Naive thymus-derived CD8-positive, alpha-beta T cell (primary cell): ENCODE measurements at places on chromosomes 5 and 9. TPM values are rescaled to one million over a fixed set of nuclear protein-coding genes. Genes with fewer than 3 reads are reported as not detected.

DNA sequence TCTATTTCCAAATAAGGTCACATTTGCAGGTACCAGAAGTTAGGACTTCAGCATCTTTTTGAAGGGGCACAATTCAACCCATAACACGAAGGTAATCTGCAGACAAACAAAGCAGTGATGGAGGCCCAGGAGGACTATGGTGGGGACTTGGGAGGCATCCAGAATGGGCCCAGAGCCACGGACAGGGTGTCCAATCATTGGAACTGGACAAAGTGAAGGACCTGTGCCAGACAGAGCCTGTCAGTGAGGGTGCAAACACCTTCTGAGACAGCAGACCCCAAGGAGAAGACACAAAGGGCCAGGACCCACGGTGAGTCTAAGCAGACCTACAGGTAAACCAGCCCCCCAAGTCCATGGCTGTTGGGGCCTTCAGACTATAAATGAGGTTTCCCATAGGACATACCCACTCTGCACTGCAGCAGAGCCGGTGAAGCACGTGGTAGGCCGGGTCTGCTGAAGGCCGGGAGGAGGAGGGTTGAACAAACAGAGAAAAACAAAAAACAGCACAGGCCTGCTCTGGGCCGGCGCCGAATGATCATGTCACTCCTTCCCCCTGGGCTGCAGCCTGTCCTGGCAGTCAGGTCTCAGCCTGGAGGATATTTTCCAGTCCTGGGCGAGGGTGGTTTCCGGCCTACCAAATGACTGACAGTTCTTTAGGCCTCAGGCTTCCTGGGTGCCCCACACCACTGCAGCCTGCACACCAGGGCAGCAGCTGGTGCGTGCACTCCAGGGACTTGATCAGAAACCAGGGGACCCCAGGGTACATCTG lies 84.4 kb downstream of the COL23A1 start:
- no peak for DNase-seq

DNA sequence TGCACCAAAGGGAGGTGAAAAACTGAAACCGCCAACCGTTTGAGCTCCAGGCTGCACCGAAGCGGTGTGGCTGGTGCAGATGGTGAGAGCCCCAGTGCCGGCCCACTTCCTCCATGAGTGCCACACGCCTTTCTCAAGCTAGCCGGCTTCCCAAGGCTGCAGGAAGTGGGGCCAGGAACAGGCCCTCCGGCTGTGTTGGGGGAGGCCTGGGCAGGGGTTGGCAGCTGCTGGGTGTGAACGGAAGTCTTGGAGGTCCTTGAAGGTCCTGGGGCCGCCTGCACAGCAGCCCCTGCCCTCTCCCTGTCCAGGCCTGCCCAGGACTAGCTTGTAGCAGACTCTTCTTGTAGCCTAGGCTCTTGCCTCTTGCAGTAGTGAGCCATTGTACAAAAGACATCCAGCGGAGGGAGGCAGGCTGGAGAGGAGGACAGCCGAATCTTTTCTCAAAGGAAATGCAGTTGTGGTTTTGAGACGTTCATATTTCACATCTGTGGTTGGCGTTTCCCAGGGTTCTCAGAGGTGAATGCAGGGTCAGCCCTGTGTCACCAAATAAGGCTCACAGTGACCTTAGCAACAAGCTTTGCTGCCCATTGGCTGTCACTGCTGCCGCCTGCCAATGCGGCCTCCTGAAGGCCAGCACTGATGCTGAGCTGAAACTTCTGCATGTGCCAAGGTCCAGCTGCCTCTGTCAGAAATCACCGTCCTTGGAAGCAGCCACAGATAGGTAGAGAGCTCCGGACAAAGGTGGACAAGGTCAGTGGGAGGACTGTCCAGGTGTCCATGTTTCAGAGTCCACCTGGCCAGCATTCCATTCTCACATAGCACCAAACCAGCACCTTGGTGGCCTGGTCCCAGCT lies 23.9 kb downstream of the IRF1 start:
- DNase-seq: peak; percentile 76

DNA sequence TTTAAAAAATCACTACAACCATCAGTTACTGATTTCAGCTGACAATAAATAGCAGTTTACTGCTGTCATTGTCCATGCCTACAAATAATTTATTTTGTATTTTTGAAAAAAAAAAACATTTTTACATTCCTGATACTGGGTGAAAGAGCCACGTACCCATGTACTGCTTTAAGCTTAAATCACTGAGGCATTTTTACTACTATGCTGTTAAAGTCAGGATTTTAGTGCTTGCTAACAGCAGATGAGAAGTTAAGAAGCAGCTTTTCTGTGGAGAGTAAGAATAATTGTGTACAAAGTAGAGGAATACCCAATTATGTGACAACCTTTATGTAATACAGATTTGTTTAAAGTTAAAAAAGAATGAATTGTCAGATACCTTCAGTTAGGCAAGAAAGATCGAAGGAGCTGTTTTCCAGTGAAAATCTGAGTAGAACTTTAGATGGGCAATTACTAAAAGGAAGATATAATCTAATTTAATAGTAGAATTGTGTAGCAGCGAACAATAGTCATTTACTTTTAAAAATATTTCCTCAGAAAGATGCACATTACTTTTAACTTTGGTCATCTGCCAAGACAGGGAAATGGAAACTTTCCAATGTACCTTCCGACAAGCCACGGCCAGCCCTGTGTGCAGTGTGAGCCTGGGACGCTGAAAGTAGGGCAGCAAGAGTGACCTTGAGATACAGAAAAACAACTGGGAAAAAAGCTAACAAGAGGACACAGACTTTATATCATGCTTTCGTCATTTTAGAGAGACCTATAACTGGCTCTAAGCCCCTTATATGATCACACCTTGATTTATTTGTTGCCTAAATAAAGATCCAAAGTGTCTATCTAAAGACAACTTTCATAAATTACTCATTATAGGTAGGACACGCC lies 39.9 kb downstream of the RHOBTB3 start:
- no peak for DNase-seq

Gene HK3
- polyA plus RNA-seq: 0.21 TPM

Gene CYLC2
- not detected for polyA plus RNA-seq

DNA sequence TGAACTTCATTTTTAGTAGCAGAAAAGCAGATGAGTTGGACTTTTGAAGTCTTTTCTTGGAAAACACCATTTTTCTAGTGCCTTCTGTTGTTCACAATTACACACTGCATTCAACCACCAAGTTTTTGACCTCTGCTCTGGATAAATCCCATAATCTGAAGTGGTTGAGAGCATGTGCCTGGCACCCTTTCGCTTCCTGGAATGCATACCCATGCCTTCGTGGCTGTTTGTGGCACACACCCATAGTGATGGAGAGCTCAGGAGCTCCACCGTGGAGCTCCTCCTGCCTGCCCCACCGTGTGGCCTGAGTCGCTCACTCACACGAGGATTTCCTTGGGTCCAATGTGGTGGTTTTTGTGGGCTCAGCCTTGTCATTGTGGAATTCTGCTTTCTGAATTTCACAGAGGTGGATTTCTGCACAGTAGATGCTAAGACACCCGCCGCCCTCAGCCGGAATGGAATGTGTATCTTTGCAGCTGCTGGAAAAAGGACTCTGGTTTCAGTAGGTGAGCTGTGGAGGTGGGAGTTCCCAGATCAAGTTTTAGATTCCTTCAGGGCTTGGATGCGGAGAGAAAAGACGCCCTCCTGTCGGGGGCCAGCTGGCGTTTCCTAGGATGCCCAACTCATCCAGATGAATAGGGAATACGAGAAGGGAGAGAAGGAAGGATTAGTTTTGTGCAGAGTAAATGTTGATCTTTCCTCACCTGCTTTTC lies 500.4 kb downstream of the IRX1 start:
- no peak for DNase-seq

DNA sequence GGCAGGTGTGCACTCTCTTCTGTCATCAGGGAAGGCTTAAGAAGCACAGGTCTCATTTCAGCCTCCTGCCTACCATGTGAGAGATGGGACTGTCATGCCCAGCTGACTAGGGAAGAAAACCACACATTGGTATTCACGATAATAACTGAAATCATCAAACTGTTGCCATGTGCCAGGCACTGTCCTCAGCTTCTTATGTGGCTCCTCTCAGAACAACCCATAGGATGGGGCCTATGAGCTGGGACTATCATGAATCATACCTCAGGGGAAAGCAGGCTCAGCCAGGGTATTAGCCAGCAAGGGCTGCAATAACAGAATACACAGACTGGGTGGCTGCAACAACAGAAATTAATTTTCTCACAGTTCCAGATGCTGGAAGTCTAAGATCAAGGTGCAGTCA lies 3.3 kb downstream of the AFAP1L1 start:
- no peak for DNase-seq

Gene IFNA13
- polyA plus RNA-seq: not detected
